ENCODE measurements at places on chromosomes 12 and 14.

GRCh38 chr14:20969336-20969735, 14.0 kb downstream of the RNASE2 start:
- no peak for DNase-seq

DNA sequence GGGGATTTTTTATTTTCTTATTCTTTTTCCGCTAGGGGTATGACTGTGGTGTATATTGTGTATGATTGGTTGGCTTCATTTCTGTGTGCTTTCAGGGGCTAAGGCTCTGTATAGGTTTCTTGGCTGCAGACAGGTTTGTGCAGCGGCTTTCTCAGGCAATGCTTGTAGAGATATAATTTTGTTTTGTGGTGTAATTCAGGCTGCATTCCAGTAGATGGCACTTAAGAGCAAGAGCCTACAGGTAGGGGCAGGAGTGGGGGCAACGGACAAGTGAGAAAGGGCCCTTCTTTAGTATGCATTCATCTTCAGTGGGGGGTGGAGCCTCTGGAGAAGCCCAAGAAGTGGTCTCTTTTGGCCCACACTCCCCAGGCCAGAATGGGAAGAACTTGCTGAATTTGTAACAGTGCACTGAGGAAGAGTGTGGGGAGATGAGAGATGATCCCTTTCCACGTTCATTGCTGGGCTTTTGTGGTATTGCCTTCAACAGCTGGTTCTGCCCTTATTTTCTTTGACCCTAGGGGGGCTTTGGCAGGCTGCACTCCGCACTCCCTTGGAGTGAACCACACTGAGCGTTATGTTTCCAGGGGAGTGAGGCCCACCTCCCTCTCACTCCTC, 78.6 kb downstream of the IFNG-AS1 start:
- no peak for DNase-seq

DNA sequence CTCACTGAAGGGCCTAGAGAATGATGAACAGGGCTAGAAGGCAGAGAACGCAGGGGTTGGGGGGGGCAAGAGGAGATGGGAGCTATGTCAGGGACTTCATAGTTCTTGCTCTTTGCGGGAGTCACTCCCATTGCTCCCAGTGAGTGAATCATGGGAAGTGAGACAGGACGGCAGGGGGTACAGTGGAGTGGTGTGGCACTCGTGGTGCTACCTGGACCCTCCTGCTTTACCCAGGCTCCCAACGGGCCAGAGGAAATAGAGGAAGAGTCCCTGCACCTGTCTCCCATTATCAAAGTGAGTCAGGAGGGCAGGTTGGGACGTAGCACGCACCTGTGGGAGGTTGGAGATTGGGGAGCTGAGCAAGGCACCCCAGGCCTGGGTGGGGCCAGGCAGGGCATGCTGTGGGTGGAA, 1.3 kb upstream of the KRT8 start:
- DNase-seq, result no peak

DNA sequence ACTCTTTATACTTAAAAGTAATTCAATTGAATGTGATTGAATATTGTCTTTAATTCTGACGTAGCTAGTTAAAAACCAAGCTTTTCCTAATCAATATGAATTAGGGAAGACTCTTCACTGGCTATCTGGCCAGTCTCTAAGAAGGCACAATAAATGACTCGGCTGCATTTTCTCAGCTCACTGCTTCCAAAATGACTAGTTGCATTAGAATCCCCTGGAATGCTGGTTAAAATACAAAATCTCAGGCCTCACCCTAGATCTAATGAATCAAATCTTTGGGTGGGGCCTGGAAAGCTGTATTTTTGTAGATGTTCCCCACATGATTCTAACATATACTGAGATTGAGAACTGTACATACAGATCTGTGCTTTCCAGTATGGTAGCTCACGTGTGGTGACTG, 242.1 kb downstream of the CHST11 start:
- no peak for DNase-seq

DNA sequence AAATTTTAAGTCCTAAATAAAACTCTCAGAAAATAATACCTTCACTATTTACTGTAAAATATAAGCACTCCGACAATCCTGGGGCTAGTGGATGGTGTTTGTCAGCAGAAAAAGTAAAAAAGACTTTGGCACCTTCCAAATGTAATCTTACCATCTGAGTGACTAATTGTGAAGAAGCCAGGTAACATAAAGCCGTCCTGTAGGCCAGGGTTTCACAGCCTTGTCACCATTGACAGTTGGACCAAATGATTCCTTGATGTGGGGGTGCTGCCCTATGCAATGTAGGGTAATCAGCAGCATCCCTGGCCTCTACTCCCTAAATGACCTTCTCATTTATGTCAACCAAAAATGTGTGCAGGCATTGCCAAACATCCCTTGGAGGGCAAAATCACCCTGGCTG, 87.2 kb downstream of the CAPZA3 start:
- no peak for DNase-seq

- no peak for DNase-seq
These were observed 457.0 kb downstream of the SLC6A15 start for GRCh38 chr12:84455598-84455997.

DNA sequence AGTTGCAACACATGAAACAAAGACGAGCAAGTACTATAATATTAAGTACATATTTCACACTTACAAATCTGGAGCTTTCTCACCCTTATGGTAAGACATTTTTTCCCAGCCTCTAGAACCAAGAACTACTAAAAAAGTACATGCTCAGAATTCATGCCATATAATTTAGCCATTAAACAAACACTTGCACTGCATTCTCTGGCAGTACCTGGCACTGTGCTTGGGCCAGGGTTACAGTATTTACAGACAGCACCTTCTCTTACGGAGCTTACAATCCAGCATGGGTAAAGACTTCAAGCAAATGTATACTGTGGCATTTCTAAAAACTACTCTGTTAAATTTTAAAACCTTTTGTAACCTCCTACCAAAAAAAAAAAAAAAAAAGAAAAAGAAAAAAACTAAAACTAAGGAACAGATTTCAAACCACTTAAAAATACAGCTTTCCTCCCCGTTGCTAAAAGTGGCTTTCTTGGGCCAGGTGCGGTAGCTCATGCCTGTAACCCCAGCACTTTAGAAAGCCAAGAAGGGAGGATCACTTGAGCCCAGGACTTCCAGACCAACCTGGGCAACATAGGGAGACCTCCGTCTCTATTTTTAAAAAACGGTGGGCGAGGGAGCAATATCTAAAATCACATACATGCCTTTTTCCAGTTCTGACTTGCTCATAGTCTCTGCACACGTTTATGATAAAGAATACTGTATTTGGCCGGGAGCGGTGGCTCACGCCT, 956 bp downstream of the GNPTAB start:
- no peak for DNase-seq

GRCh38 chr12:56020423-56021184, at the start of gene IKZF4:
TSS of gene IKZF4 (plus strand) at chr12:56021043. CDS start at chr12:56021494, 451 bp downstream.
- DNase-seq, result no peak

- DNase-seq, result no peak
These were observed 24.6 kb upstream of the MGP start for GRCh38 chr12:14910090-14910915.

GRCh38 chr12:102602521-102602920, 122.2 kb upstream of the IGF1 start:
- DNase-seq, result no peak

- DNase-seq, result no peak
These were observed 874.5 kb downstream of the FLRT2 start for GRCh38 chr14:86404425-86404824.

GRCh38 chr12:94997061-94997460, 6.4 kb downstream of the NDUFA12 start:
- DNase-seq, result no peak

GRCh38 chr12:30909349-30910037, 17.1 kb upstream of the TSPAN11 start:
- no peak for DNase-seq

GRCh38 chr12:58202933-58203718, 261.8 kb downstream of the ATP23 start:
- DNase-seq, result no peak

GRCh38 chr14:93012951-93013719, 90.2 kb downstream of the CHGA start:
- DNase-seq, result no peak

All from Panc1 (cell line).